ENCODE measurements at places on chromosomes 4 and X. TPM values are rescaled to one million over a fixed set of nuclear protein-coding genes. Genes with fewer than 3 reads are reported as not detected.

DNA sequence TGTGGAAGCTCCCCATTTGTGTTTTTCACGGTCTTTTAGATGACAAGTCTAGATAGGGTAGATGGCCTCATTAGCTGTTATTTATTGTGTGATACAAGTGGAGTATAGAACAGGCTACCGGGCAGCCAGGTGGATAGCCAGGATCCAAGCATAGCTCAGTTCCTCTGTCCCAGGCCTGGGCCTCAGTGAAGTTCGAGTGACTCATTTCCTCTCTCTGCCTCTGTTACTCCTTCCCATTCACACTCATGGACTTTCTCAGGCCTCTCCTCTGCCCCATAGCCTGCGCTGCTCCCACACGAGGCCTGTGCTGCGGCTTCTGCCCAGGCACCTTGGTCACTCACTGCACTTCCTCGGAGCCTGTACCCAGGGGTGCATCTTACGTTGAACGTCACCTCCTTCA is 54.5 kb downstream of the TENM3 start:
- DNase-seq = no peak

Gene RASGEF1B
- polyA plus RNA-seq = 11.6 TPM

Gene ZNF185
- 53.0 TPM for polyA plus RNA-seq

Gene TLR10
- polyA plus RNA-seq = 0.89 TPM

DNA sequence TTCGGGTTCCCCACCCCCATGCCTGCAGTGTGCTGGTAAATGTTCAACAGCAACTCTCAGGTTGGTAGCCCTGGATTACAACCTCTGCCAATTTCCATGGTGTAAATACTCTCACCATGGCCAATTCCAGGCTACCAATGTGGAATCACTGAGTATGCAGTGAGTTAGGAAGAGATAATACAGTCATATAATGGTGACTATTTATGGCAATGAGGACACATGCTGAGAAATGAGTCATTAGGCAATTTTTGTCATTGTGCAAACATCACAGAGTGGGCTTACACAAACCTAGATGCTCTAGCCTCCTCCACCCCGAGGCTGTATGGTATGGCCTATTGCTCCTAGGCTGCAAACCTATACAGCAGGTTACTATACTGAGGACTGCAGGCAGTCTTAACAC is 4.6 kb upstream of the CLDN24 start:
- DNase-seq = no peak

DNA sequence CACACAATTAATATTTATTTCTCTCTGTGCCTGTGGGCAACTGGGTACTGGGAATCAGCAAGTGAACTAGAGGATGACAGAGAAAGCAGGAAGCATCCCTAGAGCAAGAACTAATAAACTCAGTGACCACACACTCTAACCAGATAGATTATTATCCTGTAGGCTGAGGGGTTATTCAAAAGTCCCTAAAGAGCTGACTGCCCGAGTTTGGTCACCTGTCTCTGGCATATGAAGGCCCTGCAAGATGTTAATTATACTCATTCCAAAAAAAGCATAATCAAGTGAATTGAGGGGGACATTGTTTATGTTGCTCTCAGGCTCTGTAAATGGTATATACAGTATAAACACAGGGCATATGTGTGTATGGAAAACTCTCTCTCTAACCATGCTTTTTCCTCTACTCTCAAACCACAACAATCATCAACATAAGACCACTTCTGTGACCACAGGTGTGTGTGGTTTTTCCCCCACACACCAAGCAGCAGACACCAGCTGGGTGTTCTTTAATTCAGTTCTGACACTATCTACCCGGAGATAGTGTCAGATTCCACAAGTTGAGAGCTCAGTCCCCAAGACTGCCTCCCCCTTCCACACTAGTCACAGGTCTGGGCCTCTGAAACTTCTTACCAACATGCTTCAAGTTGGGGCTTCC is 6.2 kb upstream of the HPSE start:
- no peak for DNase-seq

Data from right renal pelvis (tissue), 4 donors.